OCI-LY7 (cell line): ENCODE measurements at places on chromosomes 16 and 17. TPM values are rescaled to one million over a fixed set of nuclear protein-coding genes. Genes with fewer than 3 reads are reported as not detected.

Gene C16orf92
- not detected in 2 replicates for total RNA-seq

Gene PNMT
- total RNA-seq = not detected in 2 replicates

Gene KRT33A
- total RNA-seq = not detected in 2 replicates

Gene TEX14
- 1.3 and 2.3 TPM in 2 replicates for total RNA-seq

Gene TBC1D10B
- 74.8 and 78.6 TPM in 2 replicates for total RNA-seq

Gene SLC5A2
- not detected in 2 replicates for total RNA-seq

Gene PTX4
- not detected in 2 replicates for total RNA-seq

Gene NHLRC4
- total RNA-seq = 2.5 and 2.6 TPM in 2 replicates

Gene HYDIN
- total RNA-seq = 0.63 TPM in 1 of 2 replicates, not detected in the other

Gene SSTR5
- not detected in 2 replicates for total RNA-seq

Gene KRT20
- total RNA-seq = not detected in 2 replicates

- DNase-seq = no peak
Observed at GRCh38 chr17:3512505-3513171, 36.8 kb downstream of the ASPA start.

- DNase-seq = peak; percentile 62
Observed at GRCh38 chr17:64781014-64781756, 119.1 kb upstream of the SMURF2 start.

DNA sequence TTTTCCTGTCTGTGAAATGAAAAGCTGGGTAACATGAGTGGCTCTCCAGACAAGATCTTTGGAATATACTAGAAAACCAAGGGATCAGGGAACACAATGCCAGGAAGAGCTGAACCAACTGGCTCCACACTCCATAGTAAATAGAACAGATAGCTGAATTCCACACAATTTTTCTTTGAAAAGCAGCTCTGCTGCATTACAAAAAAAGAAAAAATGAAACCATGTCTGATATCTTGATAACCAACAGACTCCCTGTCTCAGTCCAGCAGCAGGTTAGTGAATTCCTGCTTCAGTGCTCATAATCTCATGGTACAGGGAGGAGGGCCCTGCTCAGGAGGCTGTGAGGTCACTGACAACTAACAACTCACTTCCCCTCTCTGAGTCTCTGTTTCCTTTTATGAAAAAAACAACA lies 97.1 kb downstream of the CDH11 start:
- DNase-seq = no peak

DNA sequence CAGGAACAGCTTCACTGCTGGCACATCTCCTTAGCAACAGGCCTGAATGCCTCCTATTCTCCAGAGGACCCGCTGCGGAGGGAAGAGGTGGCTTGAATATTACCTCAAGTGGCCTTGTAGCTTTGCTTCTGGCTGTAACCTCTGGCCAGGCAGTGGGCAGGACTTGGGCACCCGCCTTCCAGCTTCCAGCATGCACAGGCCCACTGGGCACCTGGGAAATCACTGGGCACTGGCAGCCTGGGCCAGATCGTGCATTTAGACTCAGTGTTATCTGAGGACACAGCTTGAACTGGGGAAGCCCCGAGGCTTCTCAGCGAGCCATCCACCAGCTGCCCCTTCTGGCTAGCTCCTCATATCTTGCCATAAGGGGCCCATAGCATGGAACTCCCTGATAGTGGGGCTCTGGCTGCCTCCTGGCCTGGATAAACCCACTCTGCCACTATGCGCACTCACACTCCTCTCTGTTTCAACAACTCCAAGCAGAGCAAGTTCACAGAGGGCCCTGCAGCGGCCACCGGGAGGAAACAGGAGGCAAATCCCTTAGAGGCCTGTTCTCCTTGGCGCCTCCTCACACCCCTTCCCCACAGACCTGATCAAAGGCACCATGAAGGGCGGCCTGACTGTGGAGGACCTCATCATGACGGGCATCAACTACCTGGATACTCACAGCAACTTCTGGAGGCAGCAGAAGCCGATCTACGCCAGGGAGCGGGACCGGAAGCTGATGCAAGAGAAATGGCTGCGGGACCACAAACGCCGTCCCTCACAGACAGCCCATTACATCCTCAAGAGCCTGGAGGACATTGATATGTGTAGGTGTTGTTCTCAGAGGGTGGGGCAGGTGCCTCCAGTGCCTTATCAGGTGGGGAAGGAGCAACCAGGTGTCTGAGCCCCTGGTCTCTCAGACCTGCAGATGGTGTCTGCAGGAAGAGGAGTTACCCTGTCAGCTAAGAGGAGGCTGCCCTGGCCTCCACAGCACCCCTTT lies 7.8 kb downstream of the ODAD4 start:
- DNase-seq = no peak

DNA sequence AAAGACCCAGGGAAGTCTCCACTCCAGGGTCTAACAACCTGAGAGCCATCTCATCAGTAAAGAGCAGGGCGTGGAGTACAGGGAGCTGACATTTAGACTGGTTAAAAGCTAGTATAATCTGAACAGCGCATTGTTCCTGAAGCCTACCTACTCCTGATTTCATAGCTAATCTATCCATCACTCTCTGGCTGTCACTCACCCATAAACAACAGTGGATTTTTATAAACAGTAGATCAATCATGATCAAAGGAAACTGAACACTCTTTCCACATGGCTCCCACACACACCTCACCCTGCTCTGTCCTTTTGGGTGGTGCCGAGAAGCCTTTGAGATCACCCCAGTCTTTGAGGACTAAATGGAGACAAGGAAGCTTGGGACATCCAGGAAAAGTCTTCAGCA lies 13.0 kb upstream of the COG1 start:
- no peak for DNase-seq

DNA sequence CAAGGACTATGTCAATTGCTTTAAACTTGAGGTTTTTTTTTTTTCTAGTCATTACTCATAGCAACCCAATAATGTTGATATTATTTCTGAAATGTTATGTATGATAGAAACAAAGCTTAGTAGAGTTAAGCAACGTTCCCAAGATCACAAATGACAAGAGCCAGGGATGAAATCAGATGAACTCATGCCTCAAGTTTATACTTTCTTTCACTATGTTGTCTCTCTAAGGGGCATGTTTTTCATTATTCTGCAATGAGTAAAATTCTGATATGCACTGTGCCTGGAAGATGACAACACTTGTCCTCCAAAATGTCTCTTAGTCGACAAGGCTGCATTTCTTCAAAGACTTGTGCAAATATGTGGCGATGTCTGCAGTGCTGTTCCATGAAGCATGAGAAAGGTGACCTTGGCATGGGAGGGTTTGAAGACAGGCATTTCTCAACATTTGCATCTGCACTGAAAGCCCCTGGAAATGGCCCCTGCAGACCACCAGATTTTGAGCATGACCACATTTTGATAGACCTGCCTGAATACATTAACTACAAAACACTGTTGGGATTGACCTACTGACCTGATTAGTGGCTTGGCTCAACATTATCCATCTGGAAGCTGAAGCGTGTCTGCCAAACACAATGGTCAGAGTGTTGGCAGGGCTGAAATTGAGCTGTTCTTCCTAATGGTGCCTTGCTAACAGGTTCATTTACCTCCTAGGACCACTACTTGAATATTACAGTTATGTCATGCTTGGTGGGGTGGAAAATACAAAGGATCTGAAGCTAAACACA lies 1027.5 kb downstream of the CDH11 start:
- DNase-seq = no peak

GRCh38 chr17:37466471-37466870 lies 23.2 kb upstream of the DUSP14 start:
- no peak for DNase-seq

DNA sequence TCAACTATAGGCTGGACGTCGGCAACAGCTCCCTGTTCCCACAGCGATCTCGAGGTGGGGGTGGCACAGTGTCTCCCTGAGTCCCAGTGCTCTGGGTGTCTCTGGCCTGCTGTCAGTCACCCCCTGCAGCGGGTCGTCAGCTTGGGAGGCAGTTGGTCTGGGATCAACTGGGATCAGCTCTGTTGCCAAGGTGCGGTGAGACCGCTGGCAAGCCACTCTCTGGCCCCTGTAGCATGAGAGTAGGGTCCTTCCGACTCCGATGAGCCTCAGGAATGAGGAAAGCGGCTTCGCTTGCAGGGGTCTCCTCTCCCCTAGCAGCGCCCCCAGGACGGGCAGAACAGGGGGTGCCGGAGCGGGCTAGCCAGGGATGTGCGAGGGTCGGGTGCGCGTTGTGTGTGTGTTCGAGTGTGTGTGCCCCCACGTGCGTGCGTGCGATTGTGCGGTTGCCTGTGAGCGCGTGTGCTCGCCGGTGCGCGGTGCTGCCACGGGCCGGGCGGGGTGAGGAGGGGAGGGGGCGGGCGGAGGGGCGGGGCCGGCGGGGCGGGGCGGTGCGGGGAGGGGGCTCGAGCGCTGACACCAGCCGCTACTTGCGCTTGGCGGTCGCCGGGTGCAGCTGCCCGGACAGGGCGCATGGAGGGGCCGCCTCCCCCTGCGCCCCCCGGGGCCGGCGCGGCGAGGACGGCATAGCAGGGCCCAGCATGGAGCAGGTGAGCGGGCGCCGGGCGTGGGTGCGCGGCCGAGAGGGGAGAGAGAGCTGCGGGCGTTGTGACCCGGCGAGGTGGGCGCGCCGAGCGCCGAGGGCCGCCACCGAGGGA lies 9.4 kb upstream of the ARHGAP23 start:
- peak; percentile 43 for DNase-seq

GRCh38 chr17:42653179-42654124 lies 5.6 kb upstream of the TUBG2 start:
- DNase-seq = no peak

GRCh38 chr17:15287538-15288267 lies 22.6 kb upstream of the PMP22 start:
- no peak for DNase-seq

- DNase-seq = no peak
Observed at GRCh38 chr16:590188-590814, 435 bp downstream of the RAB40C start.

DNA sequence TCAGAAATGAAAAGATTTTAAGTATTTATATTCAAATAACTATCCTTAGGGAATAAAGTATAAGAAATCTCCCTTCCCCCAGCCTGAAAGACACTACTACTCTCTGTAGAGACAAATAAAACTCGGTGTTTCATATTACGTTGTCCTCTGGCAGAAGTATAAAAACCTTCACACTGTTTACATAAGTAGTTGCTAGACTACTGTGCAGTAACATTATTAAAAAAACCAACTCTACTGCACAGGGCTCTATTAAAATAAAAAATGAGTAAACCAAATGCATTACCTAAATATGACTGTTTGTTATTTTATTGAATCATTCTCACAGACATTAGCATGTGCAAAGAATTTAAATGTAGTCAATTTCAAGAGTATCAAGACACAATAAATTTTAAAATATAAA lies 67.4 kb downstream of the MED13 start:
- DNase-seq = no peak

DNA sequence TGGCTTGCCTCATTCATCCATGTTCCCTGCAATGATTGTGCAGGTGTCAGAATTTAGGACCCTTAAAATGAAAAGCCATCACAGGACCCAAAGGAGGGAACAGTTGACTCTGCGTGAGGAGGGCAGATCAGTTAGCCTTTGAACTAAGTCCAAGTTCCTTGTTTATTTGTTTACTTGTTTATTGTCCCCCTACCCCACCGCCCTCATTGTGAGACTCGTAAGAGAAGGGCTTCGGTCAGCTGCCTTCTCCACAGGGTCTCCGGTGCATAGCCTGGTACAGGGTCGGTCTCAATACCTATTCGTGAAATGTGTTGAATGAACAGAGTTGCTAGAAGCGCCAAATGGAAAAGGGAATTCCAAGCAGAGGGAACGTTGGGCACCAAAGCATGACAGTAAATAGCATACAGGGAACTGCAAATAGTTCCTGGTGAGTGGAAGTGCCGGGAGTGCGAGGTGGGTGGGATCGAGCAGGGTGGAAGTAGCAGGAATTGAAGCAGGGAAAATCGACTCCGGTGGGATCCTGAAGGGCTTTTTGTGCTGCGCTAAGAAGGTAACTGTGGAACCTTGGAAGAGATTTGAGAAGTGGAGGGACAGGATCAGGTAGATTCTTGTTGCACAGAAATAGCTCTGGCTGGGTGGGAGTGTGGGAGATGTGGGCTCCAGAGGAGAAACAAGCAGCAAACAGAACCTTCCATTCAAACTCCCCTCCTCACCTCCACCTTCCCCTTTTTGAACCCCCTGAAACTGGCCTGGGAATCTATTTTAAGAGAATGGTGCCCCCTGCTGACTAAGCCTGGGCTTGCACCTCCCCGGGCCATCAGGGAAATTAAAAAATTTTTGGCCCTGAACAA lies 12.7 kb downstream of the SLC35B1 start:
- DNase-seq = peak; percentile 76

GRCh38 chr17:75565066-75565465 lies 22.5 kb upstream of the MYO15B start:
- DNase-seq = no peak

GRCh38 chr16:16014329-16015224 lies 65.2 kb downstream of the ABCC1 start:
- DNase-seq = no peak

DNA sequence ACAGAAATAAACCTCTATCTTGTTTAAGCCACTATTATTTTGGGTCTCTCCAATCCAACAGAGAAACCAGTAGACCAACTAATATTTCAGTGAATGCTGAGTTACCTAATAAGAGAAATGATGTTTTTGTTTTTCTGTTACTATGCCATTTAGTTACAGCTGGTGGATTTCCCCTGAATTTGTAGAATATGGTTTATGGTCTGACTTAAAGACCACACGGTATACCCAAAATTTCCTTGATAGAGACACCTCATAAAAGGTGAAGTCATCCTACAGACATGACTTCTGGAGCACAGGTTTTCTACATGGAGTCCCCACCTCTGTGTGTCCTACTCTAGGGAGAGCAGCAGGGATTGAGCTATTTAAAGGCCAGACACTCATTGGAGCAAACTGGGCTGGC lies 13.3 kb downstream of the PIK3R5 start:
- no peak for DNase-seq
